ENCODE measurements at places on chromosomes 12 and 14. TPM values are rescaled to one million over a fixed set of nuclear protein-coding genes. Genes with fewer than 3 reads are reported as not detected.
A peak's percentile ranks its signal among the peaks of the same experiment; 100 is the strongest.

The ASCL1 gene
- 17.8 TPM for total RNA-seq

The OR4E2 gene
- 0.09 TPM for total RNA-seq

DNA sequence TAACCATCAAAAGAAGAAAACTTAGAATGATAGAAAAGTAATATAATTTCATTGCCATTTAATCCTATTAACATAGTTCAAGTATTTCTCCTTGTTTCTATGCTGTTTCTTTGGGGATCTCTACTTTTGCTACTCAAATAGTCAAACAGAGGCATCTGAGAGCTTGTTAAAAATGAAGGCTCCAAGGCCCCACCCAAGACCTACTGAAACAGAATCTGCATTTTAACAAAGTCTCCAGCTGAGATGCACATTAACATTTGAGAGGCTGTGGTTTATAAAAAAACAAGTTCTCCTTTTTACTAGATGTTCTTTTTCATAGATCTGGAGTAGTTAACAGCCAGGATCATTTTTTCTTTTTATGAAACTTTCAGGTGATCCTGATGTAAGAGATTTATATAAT, 31.8 kb downstream of the PPFIA2 start:
- H3K36me3 ChIP-seq = no peaks in the 10 kb centered on the region
- H3K4me3 ChIP-seq = no peak overlapping the region
- DNase-seq = no peak
- H3K27me3 ChIP-seq = no peaks in the 10 kb centered on the region
- no peaks in the 10 kb centered on the region for H3K4me1 ChIP-seq

- no peaks in the 10 kb centered on the region for H3K4me1 ChIP-seq
- H3K27ac ChIP-seq = no peak overlapping the region
- no peak overlapping the region for H3K4me3 ChIP-seq
- no peaks in the 10 kb centered on the region for H3K36me3 ChIP-seq
- H3K27me3 ChIP-seq = no peaks in the 10 kb centered on the region
These were observed 320.7 kb downstream of the BTG1 start for GRCh38 chr12:91824991-91825390.

- H3K4me3 ChIP-seq = no peak overlapping the region
- H3K36me3 ChIP-seq = no peaks in the 10 kb centered on the region
- no peak overlapping the region for H3K27ac ChIP-seq
These were observed 144.0 kb downstream of the SPTSSA start for GRCh38 chr14:34318014-34318413.

DNA sequence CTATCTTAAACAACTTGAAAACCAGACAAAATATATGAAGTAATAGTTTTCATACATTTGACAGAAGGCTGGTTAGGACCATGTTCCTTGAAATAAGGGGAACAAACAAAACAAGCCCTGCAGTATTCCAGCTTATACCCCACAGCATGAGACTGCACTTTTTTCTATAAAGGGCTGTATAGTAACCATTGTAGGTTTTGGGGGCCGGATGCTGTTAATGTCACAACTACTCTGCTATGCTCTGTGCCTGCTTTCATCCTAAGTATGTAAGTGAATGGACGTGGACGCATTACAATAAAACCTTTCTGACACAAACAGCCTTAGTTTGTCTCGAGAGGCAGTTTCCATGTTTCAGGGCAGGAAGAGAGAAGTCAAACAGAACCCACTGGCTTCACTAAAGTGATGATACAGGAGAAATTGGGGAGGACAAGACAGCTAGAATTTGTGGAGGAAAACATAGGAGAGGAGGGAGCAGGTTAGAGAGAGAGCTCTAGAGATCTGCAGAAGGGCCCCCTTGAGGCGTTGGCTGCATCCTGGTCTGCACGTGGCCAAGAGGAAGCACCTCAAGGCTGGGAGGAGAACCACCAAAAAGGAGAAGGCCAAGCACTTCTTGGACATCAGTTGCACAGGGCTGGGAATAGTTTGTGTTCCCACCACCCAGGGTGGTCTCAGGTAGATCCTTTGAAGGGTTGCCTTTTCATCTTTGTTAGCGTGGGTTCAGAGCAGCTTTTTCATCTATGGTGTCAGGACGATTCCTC, 63.7 kb downstream of the TRAF3 start:
- no peaks in the 10 kb centered on the region for H3K36me3 ChIP-seq
- no peaks in the 10 kb centered on the region for H3K4me1 ChIP-seq
- no peak for DNase-seq
- H3K27me3 ChIP-seq = no peaks in the 10 kb centered on the region
- no peak overlapping the region for H3K27ac ChIP-seq

DNA sequence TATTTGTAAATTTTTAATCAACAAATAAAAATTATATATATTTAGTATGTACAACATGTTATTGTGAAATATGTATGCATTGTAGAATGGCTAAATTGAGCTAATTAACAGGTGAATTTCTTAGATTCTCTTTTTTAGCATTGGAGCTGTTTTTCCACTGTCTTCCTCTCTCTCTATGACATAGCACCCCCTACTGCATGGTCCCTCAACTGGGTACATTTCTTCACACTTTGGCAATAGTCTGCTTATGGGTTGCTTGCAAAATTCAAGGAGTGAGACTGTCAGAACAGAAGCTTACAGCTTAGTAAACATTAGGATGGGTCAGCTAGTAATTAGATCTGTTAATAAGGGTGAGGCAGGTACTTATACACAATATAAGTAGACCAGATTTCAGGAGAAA, 658.5 kb upstream of the MGAT4C start:
- no peak overlapping the region for H3K4me3 ChIP-seq
- DNase-seq = no peak
- no peaks in the 10 kb centered on the region for H3K4me1 ChIP-seq

- peak; percentile 76 for DNase-seq
- H3K4me1 ChIP-seq = peaks cover 7% of the 10 kb centered on the region
- no peak overlapping the region for H3K4me3 ChIP-seq
- H3K27ac ChIP-seq = no peak overlapping the region
- H3K27me3 ChIP-seq = no peaks in the 10 kb centered on the region
- H3K36me3 ChIP-seq = peaks cover 46% of the 10 kb centered on the region
These were observed 15.3 kb upstream of the ADSS1 start for GRCh38 chr14:104708606-104709268.

DNA sequence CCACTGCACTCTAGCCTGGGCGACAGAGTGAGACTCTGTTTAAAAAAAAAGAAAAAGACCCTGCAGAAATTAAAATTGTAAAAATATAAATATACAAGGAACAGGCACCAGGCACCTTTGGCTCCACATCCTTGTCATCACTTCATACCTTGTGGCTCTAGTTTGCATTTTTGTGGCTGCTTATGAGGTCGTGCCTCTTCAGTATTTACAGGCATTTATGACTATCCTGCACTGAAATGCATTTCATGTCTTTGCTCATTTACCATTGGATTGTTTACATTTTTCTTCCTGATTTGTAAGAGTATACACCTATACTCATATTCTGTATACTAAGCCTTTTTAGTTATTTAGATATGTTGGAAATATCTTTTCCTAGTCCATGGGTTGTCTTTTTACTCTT, 20.1 kb downstream of the BICD1 start:
- no peak overlapping the region for H3K27ac ChIP-seq
- H3K4me1 ChIP-seq = no peaks in the 10 kb centered on the region
- no peaks in the 10 kb centered on the region for H3K27me3 ChIP-seq
- H3K36me3 ChIP-seq = no peaks in the 10 kb centered on the region
- H3K4me3 ChIP-seq = no peak overlapping the region
